Left ventricle myocardium inferior (tissue), 1 donor: ENCODE measurements at places on chromosomes 4 and X. TPM values are rescaled to one million over a fixed set of nuclear protein-coding genes. Genes with fewer than 3 reads are reported as not detected.

Gene TLL1
- 1.0 TPM for total RNA-seq

- H3K36me3 ChIP-seq: no peaks in the 10 kb centered on the region
- peaks cover 35% of the 10 kb centered on the region for H3K4me1 ChIP-seq
- H3K27ac ChIP-seq: peak overlapping the region; percentile 90
Measured at GRCh38 chr4:104489731-104490095, 5.0 kb downstream of the CXXC4 start.

Gene RPGR
- total RNA-seq: 4.5 TPM

- H3K4me1 ChIP-seq: peaks cover 27% of the 10 kb centered on the region
- DNase-seq: no peak
- H3K4me3 ChIP-seq: no peak overlapping the region
- H3K27ac ChIP-seq: no peak overlapping the region
- H3K27me3 ChIP-seq: no peaks in the 10 kb centered on the region
- H3K36me3 ChIP-seq: no peaks in the 10 kb centered on the region
Measured at GRCh38 chr4:123557857-123558536, 161.4 kb downstream of the SPRY1 start.

Gene TCP11X2
- not detected for total RNA-seq

DNA sequence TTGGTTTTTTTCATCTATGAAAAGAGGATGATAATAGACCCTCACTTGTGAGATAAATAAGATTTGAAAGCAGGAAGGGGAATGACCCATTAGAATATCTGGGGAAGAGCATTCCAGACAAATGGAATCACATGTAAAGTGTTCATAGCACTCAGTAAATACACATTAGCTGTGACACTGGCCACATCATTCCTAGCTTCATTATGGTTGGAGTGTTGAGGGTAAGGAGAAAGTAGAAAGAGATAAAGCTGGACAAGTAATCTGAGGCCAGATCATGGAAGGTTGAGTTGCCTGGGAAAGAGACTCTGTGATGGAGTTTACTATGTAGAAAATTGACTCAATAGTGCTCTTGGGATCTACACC is 6.9 kb upstream of the PGRMC1 start:
- no peak overlapping the region for H3K4me3 ChIP-seq
- no peaks in the 10 kb centered on the region for H3K36me3 ChIP-seq
- no peak for DNase-seq
- no peaks in the 10 kb centered on the region for H3K27me3 ChIP-seq
- H3K27ac ChIP-seq: no peak overlapping the region

Gene FGB
- not detected for total RNA-seq

DNA sequence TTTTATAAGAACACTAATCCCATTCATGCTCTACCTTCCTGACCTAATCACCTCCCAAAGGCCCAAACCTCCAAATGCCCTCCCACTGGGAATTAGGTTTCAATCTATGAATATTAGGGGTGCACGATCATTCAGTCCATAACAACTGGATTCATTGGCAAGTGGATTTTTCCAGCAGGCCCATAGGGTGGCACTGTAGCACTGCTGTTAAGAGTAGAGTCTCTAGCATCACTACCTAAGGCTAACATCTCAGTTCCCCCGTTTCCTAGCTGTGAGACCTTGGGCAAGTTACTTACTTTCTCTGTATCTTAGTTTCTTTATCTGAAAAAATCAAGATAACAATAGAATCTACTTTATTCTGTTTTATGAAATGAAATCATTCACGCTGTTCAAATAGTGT is 315.8 kb downstream of the STIM2 start:
- no peaks in the 10 kb centered on the region for H3K27me3 ChIP-seq
- no peaks in the 10 kb centered on the region for H3K36me3 ChIP-seq

GRCh38 chrX:153533091-153533490 is 15.6 kb downstream of the ATP2B3 start:
- no peak for DNase-seq
- no peak overlapping the region for H3K4me3 ChIP-seq
- H3K27me3 ChIP-seq: no peaks in the 10 kb centered on the region
- no peak overlapping the region for H3K27ac ChIP-seq

GRCh38 chr4:2462218-2462991 is 6.5 kb upstream of the RNF4 start:
- no peaks in the 10 kb centered on the region for H3K36me3 ChIP-seq
- peaks cover 13% of the 10 kb centered on the region for H3K27me3 ChIP-seq
- peak; percentile 74 for DNase-seq

- H3K4me3 ChIP-seq: no peak overlapping the region
- no peaks in the 10 kb centered on the region for H3K27me3 ChIP-seq
- peaks cover 1% of the 10 kb centered on the region for H3K4me1 ChIP-seq
- no peaks in the 10 kb centered on the region for H3K36me3 ChIP-seq
- no peak for DNase-seq
- H3K27ac ChIP-seq: no peak overlapping the region
Measured at GRCh38 chr4:14562901-14563300, 439.4 kb upstream of the CPEB2 start.

GRCh38 chr4:1208970-1209704 is 36.8 kb upstream of the SPON2 start:
- peaks cover 38% of the 10 kb centered on the region for H3K36me3 ChIP-seq
- H3K4me1 ChIP-seq: peaks cover 49% of the 10 kb centered on the region
- peak; percentile 32 for DNase-seq
- H3K4me3 ChIP-seq: peak overlapping the region; percentile 33
- peak overlapping the region; percentile 85 for H3K27ac ChIP-seq

GRCh38 chr4:180564448-180564847 is 1678.8 kb upstream of the TENM3 start:
- DNase-seq: no peak
- H3K27ac ChIP-seq: no peak overlapping the region
- no peaks in the 10 kb centered on the region for H3K36me3 ChIP-seq

DNA sequence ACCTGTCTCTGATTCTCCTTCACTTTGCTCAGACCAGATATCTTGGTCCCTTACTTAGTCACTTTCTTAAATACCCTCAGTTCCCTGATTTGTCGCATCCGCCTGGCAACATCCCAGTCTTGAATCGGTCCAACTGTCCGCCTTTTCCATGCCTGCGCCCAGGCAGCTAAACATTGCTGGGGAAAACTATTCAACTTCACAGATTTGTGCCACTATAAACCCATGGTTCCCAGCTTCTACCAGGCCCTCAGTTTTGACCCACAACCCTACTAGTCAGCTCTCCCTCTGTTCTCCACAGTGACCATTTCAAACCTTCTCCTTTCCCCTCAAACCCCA is 451 bp upstream of the FGD1 start:
- H3K4me1 ChIP-seq: peaks cover 16% of the 10 kb centered on the region
- H3K27ac ChIP-seq: peak overlapping the region; percentile 80
- DNase-seq: no peak
- peak overlapping the region; percentile 76 for H3K4me3 ChIP-seq
- H3K27me3 ChIP-seq: no peaks in the 10 kb centered on the region

- peaks cover 7% of the 10 kb centered on the region for H3K4me1 ChIP-seq
- H3K4me3 ChIP-seq: no peak overlapping the region
- no peak overlapping the region for H3K27ac ChIP-seq
- no peak for DNase-seq
Measured at GRCh38 chr4:96102541-96103026, 262.7 kb downstream of the PDHA2 start.

Gene MAGEA12
- not detected for total RNA-seq

GRCh38 chrX:20547611-20548051 is 280.9 kb upstream of the RPS6KA3 start:
- H3K27me3 ChIP-seq: no peaks in the 10 kb centered on the region
- no peaks in the 10 kb centered on the region for H3K36me3 ChIP-seq
- no peak for DNase-seq
- H3K27ac ChIP-seq: no peak overlapping the region
- no peaks in the 10 kb centered on the region for H3K4me1 ChIP-seq

DNA sequence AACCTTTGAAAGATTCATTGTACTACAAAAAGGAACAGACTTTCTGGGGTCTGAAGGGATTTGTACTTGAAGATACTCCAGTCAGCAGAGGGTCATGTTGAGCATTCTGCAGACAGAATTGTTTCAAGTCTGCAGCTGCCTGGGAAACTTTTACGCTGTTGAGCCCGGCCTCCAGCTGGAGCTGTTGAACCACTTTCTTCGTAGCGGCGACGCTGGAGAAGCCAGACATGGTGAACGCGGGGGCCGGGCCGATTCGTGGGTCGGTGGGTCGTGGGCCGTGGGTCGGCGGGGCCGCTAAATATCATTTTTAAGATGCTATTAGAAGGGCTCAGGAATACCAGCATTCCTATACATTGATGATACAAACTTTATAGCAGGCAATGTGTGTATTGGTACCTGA is 12.0 kb upstream of the RTL9 start:
- H3K4me1 ChIP-seq: no peaks in the 10 kb centered on the region
- H3K27ac ChIP-seq: no peak overlapping the region
- H3K4me3 ChIP-seq: no peak overlapping the region
- no peaks in the 10 kb centered on the region for H3K36me3 ChIP-seq
- peak; percentile 14 for DNase-seq

DNA sequence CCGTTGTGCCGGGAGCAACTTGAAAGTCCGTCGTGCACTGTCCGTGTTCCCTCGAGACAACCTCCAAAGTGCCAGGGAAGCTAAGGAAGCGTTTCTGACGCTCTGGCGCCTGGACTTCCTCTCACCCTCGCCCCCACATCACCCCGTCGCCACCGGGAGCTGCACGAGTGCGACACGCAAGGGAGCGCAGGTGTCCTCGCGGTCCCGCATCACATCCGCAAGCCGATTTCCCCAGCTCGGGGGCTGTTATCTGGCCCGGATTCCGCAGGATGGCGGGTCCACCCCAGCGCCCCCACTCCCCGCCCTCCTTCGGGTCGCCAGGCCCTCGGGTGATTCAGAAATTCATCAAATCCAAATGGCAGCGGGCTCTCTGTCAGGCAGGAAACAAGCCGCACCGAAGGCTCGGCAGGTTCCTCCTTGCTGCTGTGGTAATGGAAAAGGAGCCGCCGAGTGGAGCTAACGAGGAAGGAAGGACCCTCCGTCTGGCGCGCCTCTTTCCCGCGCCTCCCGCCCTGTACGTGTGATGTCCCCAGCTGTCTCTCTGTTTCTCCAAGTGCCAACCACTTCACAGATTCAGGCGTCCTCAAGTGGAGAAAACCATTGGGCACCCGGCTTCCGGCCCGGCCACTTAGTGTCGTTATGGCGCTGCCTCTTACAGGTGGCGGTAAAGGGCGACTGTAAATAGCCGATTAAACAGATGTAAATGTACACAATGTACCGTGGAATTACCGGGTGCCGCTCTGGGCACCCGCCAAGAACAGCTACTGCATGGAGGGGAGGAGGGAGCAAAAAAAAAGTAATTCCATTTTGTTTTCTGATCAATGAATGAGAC is 921 bp upstream of the SETD7 start:
- peaks cover 82% of the 10 kb centered on the region for H3K4me1 ChIP-seq
- no peaks in the 10 kb centered on the region for H3K27me3 ChIP-seq
- H3K36me3 ChIP-seq: no peaks in the 10 kb centered on the region
- DNase-seq: peak; percentile 50
- peak overlapping the region; percentile 97 for H3K27ac ChIP-seq

Gene NEUROG2
- not detected for total RNA-seq

GRCh38 chrX:71623714-71624113 is 5.4 kb upstream of the CXCR3 start:
- H3K27me3 ChIP-seq: no peaks in the 10 kb centered on the region
- peaks cover 18% of the 10 kb centered on the region for H3K4me1 ChIP-seq
- H3K4me3 ChIP-seq: no peak overlapping the region

Gene TMPRSS11D
- total RNA-seq: not detected

Gene AMER1
- 5.6 TPM for total RNA-seq

GRCh38 chrX:17987783-17988182 is 126.7 kb upstream of the RAI2 start:
- H3K27ac ChIP-seq: no peak overlapping the region
- DNase-seq: no peak
- H3K27me3 ChIP-seq: no peaks in the 10 kb centered on the region
- H3K4me3 ChIP-seq: no peak overlapping the region
- no peaks in the 10 kb centered on the region for H3K4me1 ChIP-seq
- no peaks in the 10 kb centered on the region for H3K36me3 ChIP-seq

Gene CT45A2
- total RNA-seq: not detected

DNA sequence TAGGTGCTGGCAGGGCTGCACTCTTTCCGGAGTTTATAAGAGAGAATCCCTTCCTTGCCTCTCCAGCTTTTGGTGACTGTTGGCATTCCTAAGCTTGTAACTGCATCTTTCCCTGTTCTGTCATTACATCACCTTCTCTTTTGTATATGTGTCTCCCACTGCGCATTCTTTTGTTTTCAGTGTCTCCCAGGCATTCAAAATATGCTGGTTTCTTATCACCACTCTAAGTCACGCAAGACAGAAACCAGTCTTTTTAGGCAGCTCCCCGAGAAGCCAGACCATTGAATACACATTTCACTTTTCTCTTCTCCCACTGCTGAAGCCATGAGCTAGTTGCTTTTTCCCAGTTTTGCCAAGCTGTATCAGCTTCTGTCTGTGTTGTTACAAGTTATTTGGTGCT is 71.0 kb downstream of the LAS1L start:
- no peaks in the 10 kb centered on the region for H3K27me3 ChIP-seq
- no peak overlapping the region for H3K27ac ChIP-seq
- no peak overlapping the region for H3K4me3 ChIP-seq
- H3K36me3 ChIP-seq: no peaks in the 10 kb centered on the region
- DNase-seq: no peak

Gene ANKRD50
- total RNA-seq: 5.5 TPM

Gene SLC10A4
- not detected for total RNA-seq

GRCh38 chr4:108097990-108098553 is 70.7 kb downstream of the LEF1 start:
- no peaks in the 10 kb centered on the region for H3K4me1 ChIP-seq
- DNase-seq: no peak
- H3K27ac ChIP-seq: no peak overlapping the region
- no peak overlapping the region for H3K4me3 ChIP-seq
- H3K36me3 ChIP-seq: no peaks in the 10 kb centered on the region
- H3K27me3 ChIP-seq: peaks cover 16% of the 10 kb centered on the region

Gene LAP3
- 52.7 TPM for total RNA-seq

- H3K4me3 ChIP-seq: no peak overlapping the region
- peak overlapping the region; percentile 7 for H3K27ac ChIP-seq
- no peak for DNase-seq
- no peaks in the 10 kb centered on the region for H3K36me3 ChIP-seq
Measured at GRCh38 chr4:23333946-23334878, 555.6 kb downstream of the PPARGC1A start.

Gene PDE6B
- total RNA-seq: 2.7 TPM

Gene ADAM29
- not detected for total RNA-seq

DNA sequence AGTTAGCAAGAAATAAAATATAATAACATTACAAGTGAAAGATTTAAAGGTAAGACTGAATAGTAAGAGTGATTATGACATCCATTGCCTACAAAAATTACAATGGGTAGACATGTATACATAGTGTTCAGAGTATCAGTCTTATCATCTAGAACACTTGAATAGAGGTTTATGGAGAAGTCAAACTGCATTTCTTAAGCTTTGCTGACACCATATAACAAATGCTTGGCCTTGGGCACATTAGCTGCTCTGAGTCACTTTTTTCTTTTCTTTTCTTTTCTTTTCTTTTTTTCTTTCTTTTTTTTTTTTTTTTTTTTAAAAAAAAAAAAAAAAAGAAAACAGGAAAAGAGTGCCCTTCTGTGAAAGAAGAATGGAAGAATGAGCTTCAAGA is 220.0 kb downstream of the SPCS3 start:
- DNase-seq: no peak
- no peak overlapping the region for H3K4me3 ChIP-seq
- H3K27me3 ChIP-seq: no peaks in the 10 kb centered on the region
- H3K27ac ChIP-seq: peak overlapping the region; percentile 50
- H3K36me3 ChIP-seq: no peaks in the 10 kb centered on the region

Gene CT45A5
- not detected for total RNA-seq

Gene C1QTNF7
- 2.4 TPM for total RNA-seq

Gene IL1RAPL1
- total RNA-seq: 1.9 TPM

Gene GUCY1A1
- total RNA-seq: 43.0 TPM

Gene MGST2
- total RNA-seq: 134 TPM

GRCh38 chrX:87299563-87300160 is 217.9 kb upstream of the KLHL4 start:
- no peaks in the 10 kb centered on the region for H3K36me3 ChIP-seq
- H3K4me3 ChIP-seq: no peak overlapping the region
- no peaks in the 10 kb centered on the region for H3K4me1 ChIP-seq
- no peak overlapping the region for H3K27ac ChIP-seq
- no peak for DNase-seq
